ENCODE measurements at places on chromosomes 6 and 20.

DNA sequence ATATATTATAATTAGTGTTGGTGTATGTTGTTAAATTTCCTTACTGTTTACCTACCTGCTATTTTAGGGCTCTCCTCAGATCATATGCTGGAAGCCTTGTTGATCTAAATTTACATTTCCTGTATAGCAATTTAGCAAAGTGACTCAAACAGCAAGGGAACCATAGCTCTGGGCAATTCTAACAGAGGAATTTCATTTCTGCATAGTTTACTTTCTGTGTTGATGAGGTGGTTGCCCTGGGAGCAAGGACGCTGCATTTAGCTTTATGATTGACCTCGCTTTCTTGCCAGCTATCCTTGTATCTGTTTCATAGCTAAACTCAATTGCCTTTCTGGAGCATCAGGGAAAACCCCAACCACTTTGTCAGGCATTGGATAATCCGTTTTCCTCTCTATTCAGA, 810.8 kb downstream of the GRIK2 start:
- no peak for DNase-seq

GRCh38 chr20:8095648-8096572, 36.2 kb upstream of the PLCB1 start:
- DNase-seq = no peak

DNA sequence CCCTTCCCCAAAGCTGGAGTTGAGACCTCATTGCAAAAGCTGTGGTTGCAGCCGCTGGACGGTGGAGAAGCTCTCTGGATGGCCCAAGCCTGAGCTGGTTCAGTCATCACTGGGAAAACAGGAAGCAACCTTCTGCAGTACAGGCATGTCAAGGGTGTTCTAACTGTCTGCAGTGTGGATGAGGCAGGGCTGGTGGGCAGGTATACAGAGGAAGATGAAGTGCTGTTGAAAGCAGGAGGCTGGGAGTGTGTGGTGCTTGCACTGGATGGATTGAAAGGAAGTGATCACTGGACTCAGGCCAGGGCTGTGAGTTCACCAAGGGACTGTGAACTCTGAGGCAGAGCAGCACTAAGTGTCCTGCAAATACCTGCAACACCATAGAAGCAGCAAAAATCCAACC, 89.0 kb upstream of the NOX3 start:
- no peak for DNase-seq

- DNase-seq = no peak
Measured at GRCh38 chr6:156056085-156056484, 600.4 kb upstream of the NOX3 start.

DNA sequence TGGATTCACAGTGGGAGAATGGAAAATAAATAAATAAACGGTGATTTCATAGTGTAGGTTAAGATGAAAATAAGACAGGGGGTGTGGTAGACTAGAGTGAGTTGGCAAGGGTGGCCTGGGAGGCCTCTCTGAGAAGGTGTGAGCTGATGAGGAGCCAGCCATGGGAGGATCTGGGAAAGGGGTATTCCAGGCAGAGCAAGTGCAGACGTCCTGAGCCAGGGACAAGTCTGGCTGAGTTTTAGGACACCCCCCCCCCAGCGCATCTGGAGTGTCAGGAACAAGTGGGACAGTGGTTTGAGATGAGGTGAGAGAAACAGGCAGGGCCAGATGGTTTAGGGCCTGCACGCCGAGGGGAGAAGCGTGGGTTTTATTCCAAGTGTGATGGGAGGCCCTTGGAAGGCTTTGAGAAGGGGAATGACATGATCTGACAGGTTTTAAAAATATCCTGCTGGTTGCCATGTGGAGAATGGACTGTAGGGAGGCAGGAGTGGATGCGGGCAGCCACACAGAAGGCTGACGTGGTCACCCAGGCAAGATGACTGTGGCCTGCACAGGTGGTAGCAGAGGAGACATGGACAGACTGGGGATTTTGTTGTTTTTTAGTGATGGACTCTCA, 21.1 kb upstream of the CCM2L start:
- no peak for DNase-seq

DNA sequence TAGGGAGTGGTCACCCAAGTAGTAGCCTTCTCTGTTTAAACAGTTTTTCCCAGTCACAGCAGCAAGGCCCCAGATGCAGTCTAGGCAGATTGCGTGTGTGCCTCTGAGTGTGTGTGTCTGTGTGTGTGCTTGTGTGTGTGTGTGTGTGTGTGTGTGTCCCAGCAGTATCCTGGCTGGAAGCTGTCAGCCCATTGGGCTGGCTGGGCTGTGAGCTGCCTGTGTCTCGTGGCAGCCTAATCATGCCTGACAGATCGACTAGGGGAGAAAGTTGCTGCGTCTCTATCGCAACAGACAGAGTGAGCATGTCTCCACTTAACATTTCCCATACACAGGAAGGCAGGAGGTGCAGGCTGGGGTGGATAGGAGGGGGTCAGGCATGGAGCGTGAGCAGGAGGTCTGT, 42.9 kb upstream of the LRFN2 start:
- DNase-seq = no peak

DNA sequence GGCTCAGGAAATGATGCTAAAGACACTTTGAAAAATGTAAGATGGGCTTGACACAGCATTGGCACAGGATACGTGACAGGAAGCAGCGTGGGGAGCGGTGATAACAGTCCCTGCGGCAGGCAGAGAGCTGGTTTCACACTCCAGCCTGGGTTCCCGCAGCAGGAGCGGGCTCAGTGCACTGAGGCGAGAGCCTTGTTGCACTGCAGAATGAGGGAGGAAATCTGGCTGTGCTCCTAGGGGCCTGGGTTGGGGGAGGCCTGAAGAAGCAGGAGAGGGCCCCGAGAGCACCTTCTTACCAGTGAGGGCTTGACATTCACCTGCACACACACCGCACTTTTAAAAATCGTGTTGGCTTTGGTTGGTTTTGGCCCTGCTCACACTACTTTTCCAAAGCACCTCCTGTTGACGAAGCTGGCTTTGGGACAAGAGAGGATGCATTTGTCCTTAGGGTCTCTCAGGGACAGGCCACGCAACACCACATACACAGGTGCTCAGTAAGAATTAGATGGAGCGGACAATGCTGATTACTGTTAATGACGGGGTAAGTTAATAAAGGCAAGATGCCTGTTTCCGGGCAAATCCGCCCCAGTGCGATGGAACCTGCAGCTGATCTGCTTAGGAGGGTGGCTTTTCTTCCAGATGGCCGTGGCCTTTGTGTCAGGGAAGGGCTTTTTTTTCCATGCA, 49.4 kb upstream of the ARMC2 start:
- DNase-seq = no peak

GRCh38 chr20:16189371-16189770, 383.9 kb downstream of the KIF16B start:
- DNase-seq = no peak

DNA sequence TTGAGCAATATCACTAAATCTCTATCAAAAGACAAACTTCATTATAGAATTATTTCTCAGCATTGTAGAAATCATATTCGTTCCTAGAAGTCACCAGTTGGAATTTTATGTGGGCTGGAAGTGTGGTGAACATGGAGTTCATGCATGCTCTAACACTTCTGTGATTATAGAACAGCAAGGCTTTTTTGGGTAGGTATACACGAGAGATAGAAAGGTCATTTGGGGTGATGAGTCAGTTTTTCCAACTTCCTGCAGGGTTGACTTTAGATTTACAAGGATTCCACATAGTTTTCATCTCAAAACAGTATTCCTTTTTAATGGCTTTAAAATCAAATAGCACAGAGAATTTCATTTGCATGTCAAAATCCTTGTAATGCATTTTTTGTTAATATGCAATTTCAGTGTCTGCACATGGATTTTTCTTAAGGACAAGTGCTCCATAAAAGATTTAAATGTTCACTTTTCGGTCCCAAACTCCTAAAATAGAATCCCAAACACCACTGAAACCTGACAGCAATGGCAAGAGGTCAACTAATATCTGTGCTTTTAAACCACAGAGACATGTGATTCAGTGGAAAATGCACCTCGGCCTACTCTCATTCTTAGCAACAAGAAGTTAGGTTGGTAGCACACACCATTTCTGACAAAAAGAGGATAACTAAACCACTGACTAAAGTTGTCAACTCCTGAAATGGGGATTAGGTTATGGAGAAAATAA, 211.0 kb downstream of the MOXD1 start:
- no peak for DNase-seq

GRCh38 chr6:143529095-143529494, 17.6 kb upstream of the FUCA2 start:
- DNase-seq = no peak

DNA sequence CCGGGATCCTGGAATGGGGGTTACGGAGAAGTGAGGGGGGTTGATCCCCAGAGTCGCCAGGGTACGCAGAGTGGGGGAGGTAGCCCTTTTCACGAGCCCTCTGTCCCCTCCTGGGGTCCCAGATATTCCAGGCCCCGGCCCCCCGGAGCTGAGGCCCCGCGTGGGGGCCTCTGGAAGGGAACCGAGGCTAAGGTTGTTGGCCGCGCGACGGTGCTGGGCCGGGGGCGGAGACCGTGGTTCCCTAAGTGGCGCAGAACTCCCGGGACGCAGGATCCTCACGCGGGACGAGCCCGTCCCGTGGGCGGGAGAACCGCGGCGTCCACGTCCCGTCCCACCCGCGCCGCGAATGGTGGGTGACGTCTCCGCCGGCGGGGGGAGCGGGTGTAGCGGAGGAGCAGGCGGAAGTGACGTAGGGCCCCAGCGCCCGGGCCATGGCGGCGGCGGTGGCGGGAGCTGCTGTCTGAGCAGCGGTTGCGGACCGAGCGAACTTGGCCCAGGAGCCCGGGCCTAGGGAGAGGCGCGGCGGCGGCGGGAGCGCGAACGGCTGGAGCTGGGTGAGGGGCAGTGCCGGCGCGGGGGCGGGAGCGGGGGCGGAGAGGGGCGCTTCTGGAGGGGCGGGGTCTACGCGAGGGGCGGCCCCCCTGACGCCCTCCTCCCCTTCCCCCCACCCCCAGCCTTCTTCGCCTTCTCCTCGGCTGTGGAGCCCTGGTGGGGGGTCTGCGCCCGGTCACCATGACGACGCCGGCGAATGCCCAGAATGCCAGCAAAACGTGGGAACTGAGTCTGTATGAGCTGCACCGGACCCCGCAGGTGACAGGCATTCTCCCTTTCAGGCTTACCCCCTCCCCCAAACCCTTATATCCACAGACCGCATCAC, at the start of gene RING1:
RING1 (plus strand) TSS at position 410 of the 877 bp plus-strand sequence; CDS start at position 733, 323 bp downstream.
- DNase-seq = peak; percentile 93
